ENCODE measurements at places on chromosomes 7 and 10.

DNA sequence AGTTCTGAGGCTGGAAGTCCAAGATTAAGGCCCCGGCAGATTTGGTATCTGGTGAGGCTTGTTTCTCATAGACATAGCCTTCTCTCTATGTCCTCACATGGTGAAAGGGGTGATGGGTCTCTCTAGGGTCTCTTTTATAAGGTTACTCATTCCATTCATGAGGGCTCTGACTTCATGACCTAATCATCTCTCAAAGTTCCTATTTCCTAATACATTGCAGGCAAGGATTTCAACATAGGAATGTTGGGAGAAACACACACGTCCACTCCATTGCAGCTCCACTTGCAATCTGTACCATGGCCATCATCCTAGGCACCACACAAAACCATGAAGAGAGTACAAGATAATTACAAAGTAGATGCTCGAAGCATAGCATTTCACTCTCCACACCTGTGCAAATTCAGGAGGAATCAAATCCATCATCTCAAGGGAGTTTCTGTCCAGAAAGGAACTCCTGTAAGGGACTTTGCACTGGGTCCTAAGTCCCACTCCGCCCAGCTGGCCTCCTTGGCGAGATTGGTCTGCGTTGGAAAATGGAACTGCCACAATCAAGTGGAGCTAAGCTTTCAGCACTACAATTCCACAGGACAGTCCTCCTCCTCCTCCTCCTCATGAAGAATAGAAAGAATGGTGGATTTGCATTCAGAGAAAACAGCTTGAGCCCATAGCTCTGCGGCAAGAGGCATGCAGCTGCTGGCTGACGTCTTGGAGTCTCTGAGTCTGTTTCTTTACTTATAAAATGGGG, 8.8 kb downstream of the DDC start:
- no peak for DNase-seq

GRCh38 chr10:87500646-87501048, 4.0 kb upstream of the MINPP1 start:
- no peak for DNase-seq

GRCh38 chr10:608331-609261, 80.9 kb downstream of the DIP2C start:
- no peak for DNase-seq

DNA sequence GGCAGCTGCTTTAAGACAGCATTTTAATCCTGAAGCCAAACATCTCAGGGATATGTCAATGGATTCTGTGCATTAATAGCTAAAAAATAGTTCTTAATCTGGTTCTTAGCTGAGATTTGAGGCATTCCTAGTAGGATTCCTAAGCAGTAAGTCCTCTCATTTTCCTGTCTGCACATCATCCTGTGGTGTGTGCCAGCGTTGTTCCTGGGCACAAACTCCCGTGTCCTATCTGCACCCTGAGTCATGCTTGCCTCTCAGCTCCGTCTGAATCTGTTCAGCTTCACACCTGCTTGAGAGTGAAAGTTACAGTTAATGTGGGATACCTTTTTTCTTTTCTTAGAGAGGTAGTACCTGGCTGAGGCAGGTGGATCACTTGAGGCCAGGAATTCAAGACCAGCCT, 19.5 kb downstream of the BAG3 start:
- no peak for DNase-seq

DNA sequence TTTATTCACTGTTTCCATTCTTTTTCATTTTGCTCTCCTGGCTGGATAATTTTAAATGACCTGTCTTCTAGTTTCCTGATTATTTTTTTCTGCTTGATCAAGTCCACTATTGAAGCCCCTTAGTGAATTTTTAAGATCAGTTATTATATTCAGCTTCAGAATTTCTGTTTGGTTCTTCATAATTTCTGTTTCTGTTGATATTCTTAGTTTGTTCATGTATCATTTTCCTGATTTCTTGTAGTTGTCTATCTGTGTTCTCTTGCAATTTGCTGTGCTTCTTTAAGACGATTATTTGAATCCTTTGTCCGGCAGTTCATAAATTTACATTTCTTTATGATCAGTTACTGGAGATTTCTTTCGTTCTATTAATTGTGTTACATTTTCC, 75.2 kb upstream of the CCDC71L start:
- DNase-seq: no peak

DNA sequence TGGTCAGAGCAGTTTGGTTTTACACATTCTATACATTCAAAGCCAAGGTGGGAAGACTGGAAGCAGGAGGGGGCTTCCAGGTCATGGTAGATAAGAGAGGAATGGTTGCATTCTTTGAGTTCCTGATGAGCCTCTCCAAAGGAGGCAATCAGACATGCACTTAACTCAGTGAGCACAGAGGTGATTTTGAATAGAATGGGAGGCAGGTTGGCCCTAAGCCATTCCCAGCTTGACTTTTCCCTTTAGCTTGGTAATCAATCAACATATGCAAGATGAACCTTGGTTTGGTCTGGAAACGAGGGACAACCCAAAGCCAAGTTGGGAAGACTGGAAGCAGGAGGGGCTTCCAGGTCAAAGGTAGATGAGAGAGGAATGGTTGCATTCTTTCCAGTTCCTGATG, 31.4 kb downstream of the TCERG1L start:
- no peak for DNase-seq

DNA sequence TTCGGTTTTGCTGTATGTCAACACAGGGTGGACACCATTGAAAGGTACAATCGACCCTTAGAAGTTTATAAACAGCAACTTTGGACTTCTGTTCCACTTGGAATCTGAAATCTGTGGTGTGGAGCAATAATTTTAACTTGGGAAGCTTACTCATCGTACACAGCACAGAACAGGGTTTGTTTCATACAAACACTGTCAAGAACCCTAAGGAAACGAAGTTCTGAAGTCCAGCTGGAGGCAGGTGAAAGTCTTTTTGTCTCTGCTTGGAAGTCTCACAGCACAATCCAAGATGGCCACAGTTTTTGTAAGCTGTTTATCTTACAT, 31.5 kb downstream of the NMT2 start:
- DNase-seq: no peak

GRCh38 chr10:86345859-86346798, 20.5 kb downstream of the GRID1 start:
- DNase-seq: no peak

DNA sequence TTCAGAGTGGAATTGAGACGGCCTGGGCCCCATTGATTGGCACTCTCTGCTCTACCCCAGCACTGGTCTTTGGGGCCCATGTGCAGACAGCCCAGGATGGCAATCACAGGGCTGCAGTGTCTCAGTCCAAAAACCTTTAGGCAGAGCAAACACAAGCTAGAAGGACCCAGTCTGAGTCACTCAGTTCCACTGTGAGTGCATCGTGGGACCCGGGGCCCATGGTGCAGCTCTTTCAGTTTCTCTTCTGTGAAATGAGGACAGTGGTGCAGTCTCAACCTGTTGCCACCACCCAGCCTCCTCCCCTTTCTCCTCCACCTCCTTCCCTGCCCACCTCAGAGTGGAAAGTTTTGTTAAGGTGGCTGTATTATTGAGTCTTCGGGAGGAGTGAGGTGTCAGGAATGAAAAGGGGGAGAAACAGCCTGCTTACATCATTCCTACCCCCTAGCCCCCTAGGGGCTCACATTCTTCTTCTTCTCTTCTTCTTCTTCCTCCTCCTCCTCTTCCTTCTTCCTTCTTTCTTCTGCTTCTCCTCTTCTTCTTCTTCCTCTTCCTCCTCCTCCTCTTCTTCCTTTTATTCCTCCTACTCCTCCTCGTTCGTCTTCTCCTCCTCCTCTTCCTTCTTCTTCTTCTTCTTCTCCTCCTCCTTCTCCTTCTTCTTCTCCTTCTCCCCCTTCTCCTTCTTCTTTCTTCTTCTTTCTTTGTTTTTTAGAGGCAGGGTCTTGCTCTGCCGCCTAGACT, 19.5 kb upstream of the CARD11 start:
- no peak for DNase-seq

- peak; percentile 85 for DNase-seq
Measured at GRCh38 chr10:80699602-80700039, 161.9 kb downstream of the SH2D4B start.

DNA sequence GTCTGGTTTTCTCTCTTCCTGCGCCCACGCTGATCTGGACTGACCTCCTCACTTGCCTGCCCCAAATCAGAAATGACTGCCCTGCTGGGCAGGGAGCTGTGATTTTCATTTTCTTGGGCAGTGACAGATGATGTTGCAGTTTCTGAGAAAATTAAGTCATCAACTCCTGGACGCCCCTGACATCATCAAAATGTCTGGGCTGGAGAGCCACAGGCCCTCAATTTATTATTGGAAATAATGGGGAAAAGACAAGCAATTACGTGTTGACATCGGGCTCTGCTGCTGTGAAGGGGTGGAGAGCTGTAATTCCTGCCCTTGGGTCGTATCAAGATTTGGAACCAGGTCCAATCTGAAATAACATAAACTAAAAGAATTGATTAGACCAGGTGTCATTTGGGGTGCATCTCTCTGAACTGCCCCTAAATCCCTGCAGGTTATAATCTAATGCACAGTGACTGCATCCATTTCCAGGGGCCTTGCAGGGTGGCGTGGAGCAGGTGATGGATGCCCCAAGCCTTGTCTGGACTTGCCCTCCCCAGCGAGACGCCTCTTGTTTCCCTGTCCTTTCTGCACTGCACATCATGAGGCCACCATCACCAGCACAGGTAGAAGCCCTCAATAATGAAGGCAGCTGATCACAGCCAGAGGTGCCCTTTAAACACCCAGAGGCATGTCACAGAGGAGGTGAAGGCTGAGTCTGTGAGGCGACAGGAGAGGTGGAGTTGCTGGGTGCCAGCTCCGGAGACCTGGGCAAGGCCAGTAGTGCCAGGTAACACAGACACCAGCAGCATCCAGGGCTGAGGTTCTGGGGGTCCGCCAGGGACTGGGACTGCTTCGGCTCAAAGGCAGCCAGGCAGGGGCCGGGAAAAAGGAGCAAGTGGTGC, 98.7 kb downstream of the HTR5A start:
- no peak for DNase-seq

GRCh38 chr7:29454899-29455451, 108.7 kb upstream of the PRR15 start:
- DNase-seq: no peak

- DNase-seq: no peak
Measured at GRCh38 chr10:17174626-17175025, 26.8 kb downstream of the TRDMT1 start.

DNA sequence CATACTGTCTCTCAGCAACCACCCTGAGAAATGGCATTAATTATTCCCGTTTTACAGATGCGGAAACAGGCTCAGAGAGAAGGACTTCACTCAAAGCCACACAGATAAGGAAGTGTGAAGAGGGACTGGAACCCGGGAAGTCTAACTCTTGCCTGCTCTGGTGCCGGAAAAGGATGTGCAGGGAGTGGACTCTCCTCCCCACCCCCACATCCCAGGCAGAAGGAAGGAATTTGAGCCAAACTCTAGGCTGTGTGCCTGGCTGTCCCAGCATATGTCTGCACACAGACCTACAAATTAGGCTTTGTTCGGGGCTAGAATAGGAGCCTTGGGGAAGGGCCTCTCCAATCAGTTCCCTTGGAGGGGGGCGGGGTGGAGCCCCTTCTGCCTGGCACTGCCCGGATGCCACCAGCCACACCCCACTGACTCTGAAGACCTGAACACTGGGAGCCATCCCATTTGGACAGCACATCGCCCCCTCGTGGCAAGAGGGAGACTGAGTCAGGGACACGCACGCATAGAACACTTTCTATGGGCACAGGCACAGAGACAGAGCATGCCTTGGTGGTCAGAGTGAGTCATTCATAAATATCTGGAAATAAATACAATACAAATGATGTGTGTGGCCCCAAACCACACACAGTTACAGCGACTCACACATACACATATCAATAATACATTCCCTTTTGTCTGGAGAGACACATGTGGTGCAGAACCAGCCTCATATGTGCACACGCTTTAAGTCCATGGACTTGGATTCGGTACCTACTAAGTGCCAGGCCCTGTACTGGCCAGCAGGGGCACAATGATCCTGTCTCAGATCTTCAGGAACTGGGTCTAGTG, 13.1 kb downstream of the LZTS2 start:
- peak; percentile 88 for DNase-seq
